Activated T-helper 17 cell treated with anti-CD3 and anti-CD28 coated beads, Interleukin-2, amount 50 U/mL, for 72 hours (primary cell): ENCODE measurements at places on chromosomes 5 and 9.

GRCh38 chr9:135294836-135295235 is 184.7 kb upstream of the PPP1R26 start:
- ATAC-seq = no peak

GRCh38 chr9:119453490-119453911 is 84.3 kb upstream of the BRINP1 start:
- ATAC-seq = no peak

DNA sequence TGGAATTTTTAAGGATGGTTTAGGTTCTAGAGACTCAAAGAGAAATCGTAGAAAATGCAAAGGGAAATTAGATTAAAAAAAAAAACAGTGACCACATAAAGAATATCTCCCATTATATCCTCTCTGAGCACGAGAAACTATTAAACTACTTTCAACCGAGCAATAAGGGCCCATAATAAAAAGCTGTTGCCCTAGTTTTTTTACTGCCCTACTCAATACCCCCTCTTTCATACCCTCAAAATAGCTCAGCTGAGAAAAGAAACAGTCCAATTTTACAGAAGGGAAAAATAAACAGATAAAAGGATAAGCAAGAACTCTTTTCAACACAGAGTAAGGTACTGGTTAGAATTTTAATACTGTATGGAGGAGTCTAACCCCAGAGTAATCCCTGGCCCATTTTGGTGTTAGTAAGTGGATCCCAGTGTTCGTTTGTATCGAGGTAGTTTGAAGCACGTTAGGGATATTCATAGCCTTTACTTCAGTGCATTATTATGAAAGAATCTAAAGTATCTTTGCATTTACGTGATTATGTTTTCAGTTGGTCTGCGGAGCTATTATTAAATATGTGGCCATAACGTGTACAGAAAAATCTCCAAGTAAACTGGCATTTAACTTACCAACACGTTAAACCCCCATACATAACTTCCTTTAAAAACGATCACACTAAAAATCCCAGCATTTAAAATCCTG is 980 bp upstream of the RHOBTB3 start:
- ATAC-seq = no peak

- ATAC-seq = no peak
Observed at GRCh38 chr5:96391921-96392320, 41.1 kb downstream of the PCSK1 start.

DNA sequence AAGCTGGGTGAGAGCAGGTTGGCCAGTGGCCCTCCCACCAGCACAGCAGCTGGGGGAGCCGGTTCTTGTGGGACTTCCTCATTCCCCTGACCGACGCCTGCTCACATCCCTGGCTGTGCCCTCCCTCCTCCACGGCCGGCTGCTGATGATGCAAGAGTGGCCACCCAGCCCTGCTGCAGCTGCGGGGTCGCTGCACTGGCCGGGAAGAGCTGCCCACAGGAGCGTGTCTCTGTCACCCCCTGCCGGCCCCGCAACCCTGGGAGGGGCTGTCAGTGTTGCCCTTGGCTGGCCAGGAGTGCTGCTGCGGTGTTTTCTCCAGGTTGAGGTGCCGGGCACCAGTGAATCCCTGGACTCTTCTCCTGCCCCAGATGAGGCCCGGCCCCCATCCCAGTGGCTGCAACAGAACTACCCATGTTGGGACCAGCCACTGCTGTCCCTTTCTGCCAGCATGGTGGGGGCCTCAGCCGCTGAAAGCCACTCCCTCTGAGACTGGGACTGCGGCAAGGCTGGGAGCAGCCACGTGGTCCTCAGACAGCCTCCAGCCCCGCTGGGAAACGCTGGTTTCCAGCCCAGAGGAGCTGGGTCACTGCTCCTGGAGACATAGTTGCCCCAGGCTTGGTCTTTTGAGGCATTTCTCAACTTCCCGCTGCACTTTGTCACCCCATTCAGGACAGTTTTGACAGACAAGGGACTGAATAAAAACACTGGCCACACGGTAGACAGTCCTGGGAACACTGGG is 739 bp downstream of the CARD9 start:
- no peak for ATAC-seq

GRCh38 chr5:5306696-5307095 is 115.8 kb upstream of the ICE1 start:
- no peak for ATAC-seq

GRCh38 chr5:66981266-66982055 is 215.1 kb downstream of the CD180 start:
- no peak for ATAC-seq

- no peak for ATAC-seq
Observed at GRCh38 chr5:159663986-159664385, 252.3 kb upstream of the ADRA1B start.

DNA sequence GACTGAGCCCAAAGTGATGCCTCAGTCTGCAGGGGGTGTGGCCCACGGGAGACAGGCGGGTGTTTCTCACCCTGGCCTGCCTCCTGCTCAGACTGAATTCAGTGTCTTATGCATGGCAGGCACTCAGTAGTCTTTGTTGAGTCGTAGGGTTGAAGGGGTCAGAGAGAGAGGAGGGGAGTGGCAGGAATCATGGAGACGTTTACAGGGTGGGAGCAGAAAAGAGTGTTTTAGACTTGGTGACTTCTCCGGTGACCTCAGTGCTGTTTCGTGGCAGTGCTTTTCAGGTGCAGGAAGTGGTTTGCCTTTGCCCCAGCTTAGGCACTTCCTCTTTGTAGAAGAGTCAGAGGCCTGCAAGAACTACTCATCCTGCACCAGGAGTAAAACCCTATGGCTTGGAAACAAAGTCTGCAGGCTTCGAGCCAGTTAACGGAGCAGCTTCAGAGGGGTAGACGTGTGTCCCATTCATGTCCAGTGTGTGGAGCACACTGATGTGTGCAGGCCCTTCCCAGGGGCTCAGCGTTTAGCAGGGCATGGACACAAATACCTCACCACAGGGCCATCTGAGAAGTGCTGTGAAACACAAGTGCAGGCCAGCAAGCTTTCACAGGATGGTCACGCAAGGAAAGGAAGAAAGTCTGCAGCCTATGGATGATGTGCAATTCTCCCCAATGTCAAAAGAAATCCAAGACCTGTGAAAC is 24.5 kb upstream of the SEMA4D start:
- ATAC-seq = peak; percentile 96

DNA sequence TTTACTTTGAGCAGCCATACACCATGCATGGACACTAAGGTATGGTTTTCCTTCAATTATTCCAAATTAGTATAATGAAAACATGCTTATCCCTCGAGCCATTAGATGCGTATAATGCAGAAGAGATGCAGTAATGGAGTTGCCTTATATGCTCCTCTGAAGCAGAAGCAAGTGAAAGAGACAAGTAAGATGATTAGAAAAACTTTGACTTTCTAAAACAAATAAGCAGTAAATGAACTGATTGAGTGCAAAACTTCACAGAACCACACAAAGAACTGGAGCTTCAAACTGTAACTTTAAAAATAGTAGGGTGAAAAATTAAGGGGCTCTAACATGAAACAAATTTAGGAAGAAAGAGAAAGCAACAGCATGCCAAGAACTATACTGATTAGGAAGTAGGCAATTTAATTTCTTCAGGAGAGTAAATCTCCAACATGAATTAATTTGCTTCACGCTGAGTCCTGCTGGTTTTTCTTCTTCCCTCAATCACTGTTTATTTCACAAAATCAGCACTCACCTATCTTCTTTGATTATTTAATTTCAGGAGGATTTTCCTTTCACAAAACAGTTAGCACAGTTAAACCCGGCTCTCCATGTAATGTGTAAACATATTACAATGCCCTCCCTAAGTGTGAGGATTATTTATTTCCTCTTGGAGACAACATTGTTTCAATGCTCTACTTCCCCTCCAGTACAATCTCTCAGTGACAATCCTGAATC is 90.3 kb upstream of the PAM start:
- ATAC-seq = no peak

DNA sequence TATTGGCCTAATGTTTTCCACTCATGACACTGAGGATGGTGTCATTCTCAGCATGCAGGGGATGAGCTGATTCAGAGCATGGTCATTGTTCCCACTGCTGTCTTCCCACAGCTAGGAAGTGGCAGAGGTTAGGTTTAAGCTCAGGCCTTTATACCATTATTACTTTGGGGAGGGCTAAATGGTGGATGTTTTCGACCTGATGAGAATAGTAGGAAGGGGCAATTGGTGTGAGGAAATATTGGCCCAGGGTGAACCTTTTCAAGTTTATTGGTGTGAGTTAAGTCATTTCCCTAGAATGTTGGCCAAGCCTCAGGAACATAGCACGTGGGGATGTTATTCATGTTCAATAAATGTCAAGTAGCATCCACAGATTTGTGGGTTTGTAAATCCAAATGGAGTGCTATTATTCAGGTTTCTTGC is 59.6 kb downstream of the ARHGAP26 start:
- no peak for ATAC-seq

- no peak for ATAC-seq
Observed at GRCh38 chr5:154984946-154985516, 28.5 kb upstream of the KIF4B start.

- ATAC-seq = no peak
Observed at GRCh38 chr5:130045334-130045733, 141.1 kb downstream of the CHSY3 start.

DNA sequence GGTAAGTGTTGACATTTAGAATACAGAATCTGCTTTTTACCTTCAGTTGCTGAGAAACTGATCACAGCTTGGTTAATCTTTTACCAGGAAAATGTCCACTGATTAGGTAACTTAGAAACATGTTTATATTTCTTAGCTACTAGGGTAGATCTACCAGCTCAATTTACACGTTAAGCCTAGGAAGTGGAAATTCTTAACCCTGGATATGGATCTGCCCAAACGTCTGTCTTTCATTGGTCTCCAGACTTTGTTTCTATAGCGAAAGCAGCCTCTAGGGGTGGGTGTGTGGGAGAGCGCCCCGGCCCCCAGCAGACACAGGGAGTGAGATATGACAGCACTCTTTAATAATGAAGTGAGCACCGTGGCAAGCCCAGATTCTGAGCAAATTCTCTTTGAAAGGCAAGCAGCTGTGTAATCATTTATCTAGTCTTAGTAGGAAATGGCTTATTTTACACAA is 141.6 kb upstream of the ZNF608 start:
- no peak for ATAC-seq

- ATAC-seq = no peak
Observed at GRCh38 chr9:90787771-90788460, 13.7 kb upstream of the SYK start.

DNA sequence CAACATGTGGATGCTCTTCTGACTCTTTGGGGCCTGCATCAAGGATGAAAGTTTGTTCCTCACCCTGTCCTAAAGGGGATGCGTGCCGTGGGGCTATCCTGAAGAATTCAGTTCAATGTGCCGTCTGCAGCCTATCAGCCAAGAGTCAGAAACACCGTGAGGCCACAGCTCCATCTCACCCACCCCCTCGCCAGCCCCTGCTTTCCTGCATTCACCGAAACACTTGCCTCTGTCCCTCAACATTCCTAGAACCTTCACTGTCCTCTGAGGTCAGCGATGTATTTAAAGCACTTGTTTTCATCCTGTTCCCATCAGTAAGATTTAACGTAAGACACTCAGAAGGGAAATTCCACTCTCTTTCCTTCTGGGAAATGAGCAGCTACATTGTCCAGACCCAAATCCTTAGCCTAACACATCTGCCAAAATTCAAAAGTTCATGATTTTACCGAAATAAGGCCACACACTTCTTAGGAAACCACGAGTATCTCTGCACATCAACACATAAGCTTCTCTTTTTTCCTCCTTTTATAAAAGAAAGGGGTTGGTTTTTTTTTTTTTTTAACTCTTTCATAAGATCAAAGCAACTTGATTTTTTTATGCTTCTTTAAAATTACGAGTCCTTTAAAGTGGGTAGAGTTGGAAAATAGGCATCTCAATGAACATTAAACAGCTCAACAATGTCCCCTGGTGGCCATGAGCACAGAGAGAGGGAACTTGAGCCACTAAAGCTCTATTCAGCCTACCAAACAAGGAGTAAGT is 100.7 kb downstream of the SUSD1 start:
- peak; percentile 87 for ATAC-seq

DNA sequence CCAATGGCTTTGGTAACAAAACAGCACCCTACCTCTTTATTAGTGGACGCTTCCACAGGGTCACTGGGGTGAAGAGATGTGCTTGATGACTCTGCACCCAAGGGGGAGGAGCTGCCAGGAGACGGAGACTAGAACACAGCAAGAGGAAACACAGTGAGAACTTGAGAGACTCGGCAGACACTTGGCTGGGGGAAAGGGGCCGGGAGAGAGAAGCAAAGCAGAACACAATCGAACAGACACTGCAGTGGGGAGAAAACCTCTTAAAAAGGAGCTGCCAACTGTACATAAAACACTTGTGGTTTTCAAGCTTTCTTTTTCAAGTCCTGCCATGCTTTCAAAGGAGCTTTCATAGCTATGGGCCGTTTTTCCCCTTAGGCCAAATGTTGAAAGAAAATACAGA is 151.0 kb downstream of the ENTREP1 start:
- peak; percentile 94 for ATAC-seq

DNA sequence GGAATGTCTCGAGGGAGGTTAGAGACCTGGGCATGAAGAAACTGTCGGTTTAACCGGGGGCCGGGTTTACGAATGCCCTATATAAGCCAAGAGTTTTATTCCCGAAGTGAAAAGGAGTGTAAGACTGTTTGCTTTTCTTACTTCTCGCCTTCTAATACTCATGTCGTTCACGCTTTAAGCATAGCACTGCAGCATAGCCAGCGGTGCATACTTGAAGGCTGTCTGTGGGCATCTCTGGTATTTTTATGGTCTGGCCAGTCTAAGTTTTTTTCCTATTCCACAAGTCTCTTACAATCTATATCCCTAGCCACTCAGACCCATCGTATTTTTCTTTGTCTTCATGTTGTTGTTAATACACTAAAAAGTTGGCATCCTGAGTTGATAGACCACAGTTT is 1.2 kb downstream of the UHRF2 start:
- no peak for ATAC-seq

- no peak for ATAC-seq
Observed at GRCh38 chr9:77013932-77014596, 5.4 kb upstream of the FOXB2 start.

GRCh38 chr5:95835682-95836385 is 13.3 kb upstream of the GLRX start:
- no peak for ATAC-seq

GRCh38 chr9:35308316-35308715 is 146.5 kb downstream of the UNC13B start:
- no peak for ATAC-seq

DNA sequence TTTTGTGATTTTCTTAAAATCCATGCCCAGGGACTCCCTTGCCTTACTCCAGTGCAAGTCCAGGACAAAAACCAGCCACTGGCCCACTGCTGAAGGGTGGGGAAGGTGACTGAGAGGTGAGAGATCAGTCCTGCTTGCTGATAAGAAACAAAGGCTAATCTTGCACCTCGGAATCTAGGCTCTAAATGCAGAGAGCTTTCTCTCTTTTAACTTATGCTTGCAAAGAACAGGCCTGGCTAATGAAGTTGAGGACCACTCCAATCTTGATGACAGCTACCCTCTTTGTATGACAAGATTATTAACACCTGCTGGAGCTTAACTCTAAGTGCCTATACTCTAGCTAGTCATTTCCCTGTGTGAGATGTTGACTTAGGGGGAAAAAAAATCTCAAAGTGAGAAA is 8.8 kb downstream of the TLE1 start:
- ATAC-seq = no peak
